ENCODE measurements at places on chromosomes 2 and 18.

DNA sequence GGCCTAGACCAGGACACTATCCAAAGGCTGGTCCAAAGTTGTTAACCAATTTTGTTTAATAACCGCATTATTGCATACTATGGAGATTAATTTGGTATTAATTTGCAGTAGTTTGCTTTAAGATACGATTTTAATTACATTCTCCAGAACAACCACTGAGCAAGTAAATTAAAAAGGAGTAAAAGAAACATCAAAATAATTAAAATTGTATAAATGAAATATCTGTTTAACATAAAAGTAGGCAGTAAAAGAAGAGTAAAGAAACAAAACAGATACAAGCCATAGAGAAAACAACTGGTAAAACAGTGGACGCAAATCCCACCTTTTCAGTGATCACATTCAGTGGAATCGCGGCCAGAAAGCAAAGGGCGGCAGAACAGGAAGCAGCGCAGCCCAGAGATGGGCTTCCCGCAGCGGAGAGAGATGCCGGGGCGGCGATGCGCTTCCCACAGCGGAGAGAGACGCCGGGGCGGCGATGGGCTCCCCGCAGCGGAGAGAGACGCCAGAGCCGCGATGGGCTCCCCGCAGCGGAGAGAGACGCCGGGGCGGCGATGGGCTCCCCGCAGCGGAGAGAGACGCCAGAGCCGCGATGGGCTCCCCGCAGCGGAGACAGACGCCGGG, 176.8 kb downstream of the RTP5 start:
- no peak for DNase-seq

DNA sequence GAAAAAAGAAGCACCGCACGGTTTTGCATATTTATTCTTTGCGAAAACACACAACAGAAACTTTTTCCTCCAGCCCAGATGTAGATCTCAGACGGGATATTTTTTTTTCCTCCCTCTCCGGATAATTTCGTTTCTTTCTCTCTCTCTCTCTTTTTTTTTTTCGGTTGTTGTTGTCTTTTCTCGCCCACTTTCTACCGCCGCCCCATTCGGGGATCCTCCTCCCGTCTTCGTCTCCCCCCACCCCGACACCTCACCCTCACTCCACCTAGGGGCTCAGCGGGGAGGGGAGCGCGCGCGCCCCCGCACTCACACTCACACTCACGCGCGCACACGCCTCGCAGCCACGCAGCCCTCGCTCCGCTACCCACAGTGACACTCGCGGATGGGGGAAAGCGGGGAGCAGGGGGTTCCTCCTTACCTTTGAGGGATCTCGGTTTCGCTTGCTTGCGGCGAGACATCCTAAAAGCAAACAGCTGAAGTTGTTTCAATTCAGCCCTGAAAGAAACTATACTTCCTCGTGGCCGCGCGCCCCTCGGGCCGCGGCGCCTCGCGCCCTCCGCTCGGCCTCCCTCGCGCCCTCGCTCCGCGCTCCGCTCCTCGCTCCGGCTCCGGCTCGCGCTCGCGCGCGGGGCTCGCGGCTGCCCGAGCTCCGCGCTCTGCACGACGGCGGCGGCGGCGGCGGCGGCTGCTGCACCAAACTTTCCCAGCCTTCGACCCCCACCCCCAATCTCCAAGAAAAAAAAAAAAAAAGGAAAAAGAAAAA, 1.3 kb downstream of the ZNF521 start:
- DNase-seq: no peak

DNA sequence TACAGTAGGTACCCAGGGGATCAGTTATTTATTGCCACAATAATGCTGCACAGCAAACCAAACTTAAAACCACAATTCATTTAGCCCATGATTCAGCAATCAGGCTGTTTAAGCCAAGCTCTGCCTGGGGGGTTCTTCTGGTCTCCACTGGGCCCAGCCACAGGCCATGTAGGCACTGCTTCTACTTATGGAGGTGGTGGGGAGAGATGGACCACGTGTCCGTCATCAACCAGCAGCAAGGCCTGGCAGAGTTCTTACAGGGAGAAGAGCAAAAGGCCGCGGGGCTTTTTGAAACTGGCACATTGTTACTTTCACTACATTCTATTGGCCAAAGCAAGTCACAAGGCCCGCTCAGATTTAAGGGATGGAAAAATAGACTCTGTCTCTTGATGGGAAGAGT, 76.3 kb upstream of the DAPL1 start:
- no peak for DNase-seq

DNA sequence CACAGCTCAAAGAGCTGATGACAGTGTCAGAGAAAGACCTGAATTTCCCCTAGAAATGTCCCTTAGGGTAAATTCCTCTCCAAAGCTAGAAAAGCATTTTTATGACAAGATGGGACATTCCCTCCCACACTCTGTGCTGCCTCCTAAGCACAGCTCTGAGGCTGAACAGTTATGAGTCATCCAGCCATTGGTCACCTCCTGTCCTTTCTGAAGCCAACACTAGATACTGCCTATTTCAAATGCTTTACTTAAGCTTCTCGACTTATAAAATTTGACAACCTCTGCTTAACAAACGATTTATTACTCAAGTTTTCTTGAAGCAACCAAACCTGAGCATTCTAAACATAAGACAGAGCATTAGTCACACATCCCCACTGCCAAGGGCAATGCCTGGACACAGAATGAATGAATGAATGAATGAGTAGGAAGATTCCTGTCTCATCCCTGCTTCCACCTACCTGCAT, 35.4 kb downstream of the B4GALT6 start:
- DNase-seq: no peak

GRCh38 chr2:32824070-32824809, 122.5 kb upstream of the LTBP1 start:
- DNase-seq: no peak

DNA sequence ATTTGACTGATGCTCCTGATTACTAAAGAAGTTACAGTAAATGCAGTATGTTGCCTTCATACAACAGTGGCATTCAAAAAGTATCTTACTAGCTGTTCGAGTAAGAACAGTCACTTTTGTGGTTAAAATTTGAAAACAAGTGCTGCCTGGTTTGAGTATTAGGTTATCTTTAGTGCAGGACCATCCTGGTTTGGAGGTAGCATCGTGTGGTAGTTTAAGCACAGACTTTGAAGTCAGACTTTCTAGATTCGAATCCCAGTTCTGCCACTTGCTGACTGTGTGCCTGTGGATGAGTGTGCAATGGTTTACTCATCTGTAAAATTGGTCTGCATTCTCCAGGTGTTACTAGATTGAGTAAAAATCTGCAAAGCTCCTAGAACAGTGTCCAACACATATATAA, 96.8 kb downstream of the SGPP2 start:
- DNase-seq: no peak

DNA sequence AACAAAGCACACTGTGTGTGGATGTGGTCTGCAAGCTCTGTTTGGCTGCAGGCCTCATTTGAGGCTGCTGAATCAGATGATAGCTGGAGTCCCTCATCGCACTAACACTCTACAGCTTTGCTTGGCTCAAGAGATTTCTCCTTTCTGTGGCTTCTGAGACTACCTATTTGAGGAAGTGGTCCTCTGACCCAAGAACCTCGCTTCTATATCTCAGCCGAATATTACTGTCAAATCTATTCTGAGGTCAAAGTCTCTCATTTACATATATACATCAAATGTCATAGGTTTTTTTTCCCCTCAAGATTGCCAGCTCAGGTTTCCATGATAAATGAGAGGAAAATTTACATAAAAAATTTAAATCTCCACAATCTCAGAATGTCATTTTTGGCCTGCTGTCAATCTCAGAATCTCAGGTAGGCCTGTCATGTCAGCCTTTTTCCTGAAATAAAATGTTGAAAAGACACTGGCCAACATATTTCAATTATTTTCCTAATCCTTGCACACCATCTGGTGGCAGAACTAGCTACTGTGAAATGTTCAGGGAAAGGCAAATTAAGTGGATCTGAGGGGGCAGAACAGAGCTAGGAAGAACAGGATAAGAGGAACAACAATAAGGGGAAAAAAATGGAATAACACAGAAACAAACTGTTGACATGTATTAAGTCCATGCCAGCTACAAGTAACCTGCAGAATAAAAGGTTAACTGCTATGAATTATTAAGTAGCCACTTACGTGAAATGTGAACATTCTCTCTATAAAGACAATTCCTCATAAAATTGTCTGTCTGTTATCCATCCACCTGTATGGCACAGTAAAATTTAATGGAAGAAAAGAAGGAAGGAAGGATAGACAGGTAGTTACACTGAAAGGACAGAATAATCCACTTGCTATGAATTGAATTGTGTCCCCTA, 39.3 kb downstream of the AP1S3 start:
- no peak for DNase-seq

DNA sequence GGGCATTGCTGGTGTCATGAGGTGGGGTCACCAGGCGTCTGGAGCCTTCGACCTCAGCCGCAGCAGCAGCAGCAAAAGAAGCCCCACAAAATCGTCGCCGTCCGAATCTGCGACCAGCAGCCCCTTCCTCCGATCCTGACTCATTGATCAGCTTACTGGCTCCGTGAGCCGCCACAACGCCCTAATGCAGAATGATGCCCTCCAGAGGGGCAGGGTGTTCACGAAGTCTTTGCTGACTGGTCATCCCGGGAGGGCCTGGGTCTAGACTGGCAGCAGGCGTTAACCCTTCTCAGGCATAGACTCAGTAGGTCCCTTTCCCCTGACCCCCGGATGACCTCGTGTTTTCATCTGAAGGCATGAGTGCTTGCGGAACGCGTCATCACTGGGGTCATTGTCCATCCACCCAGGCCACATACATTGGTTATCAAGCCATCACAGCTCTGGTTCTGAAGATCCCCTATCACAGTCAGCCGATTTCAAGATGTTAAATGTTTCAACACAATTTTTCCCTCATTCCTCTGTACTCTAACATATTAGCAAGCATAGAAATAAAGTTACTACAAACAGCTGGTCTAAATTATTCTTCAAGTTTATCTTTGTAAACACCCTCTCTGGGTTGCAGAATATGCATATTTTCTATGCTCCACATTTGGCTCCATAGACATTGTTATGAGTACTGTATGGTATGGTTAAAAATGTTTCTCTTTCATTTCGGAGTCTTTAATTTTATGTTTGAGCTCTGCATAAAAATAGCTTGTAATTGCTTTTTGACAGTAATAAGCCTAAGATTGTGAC, 83.3 kb upstream of the SALL3 start:
- no peak for DNase-seq

DNA sequence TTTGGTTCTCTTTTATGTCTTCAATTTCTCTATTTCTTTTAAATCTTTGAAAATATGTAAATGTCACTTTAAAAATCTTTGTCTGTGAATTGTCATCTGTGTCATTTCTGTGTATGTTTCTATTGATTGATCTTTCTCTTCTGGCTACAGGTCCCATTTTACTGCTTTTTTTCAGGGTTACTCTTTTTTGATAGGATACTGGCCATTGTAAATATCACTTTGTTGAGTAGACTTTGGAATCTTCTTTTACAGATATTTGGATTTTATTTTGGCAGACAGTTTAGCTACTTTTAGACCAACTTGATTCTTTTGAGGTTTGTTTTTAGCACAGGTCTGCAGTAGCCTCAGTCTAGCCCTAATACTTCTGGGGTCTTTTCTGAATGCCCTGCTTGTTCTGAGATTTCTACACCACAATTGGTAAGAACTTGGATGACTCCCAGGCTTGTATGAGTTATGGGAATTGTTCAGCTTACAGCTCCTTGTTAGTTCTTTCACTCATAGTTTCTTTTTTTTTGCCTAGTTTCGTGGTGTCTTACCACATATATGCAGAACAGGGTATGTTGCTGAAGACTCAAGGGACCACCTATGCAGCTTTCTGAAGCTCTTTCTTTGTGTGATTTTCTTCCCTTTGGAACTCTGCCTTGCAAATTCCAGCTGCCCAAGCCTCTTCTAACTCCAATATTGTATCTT, 122.2 kb downstream of the QPCT start:
- no peak for DNase-seq

DNA sequence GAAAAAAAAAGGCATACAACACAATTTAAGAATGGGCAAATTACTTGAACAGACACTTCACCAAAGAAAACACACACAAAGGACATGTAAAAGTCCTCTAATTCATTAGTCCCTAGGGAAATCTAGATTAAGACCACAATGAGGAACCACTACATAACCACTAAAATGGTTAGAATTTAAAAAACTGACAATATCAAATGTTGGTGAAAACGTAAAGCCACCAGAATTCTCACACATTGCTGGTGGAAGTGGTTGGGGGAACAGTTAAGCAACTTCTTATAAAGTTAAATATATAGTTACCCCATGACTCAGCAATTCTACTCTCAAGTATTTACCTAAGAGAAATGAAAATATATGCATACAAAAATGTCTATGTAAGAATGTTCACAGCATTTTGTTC, 11.8 kb downstream of the RTN4 start:
- DNase-seq: no peak

DNA sequence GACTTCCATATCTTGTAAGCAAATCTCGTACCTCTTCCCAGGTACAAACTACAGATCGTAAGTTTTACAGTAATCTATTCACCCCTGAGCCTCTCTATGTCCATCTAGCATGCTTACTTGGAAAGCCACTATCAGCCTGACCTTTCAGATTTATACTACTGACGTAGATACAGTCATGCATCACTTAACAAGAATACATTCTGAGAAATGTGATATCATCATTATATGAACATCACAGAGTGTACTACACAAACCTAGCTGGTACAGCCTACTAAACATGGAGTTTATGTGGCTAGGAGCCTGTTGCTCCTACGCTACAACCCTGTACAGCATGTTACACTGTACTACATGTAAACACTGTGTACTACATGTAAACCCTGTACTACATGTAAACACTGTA, 293.2 kb upstream of the ZNF804A start:
- DNase-seq: no peak

DNA sequence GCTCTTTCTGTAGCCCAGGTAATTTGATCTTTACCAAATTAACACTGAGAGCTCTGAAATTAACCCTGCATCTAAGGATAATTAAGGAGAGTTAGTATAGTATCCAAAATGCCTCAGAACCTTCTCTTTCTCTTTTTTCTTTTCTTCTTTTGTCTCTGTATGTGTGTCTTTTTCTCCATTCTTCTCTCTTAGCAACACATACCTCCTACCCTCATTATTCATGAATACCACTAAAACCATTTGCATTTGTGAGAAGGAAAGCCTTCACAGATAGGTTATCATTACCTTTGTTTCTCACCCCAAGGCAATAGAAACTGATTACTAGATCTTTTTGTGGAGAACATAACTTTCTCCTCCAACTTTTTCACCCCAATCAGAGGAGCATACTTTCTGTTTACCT, 376.5 kb upstream of the NXPH2 start:
- no peak for DNase-seq

DNA sequence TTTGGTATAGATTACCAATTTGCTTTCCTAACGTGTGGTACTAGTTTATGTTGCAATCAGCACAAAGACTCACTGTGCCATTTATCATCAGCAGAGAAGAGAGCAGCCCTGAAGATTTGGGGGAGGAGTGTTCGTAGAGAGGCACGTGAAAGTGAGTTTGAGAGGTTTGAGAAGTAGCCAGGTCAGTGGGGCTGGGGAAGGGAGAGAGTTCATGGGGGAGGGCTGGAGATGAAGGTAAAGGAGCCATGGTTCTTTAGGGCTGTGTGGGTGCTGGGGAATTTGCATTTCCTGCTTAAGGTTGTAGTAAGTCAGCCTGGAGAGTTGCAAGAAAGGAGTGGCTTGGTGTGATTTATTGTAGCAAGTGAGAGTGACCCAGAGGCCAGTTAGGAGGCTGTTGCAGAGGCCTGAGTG, 172.1 kb downstream of the NEDD4L start:
- no peak for DNase-seq

GRCh38 chr2:68357605-68358337, 7.3 kb upstream of the PLEK start:
- no peak for DNase-seq

GRCh38 chr2:26635401-26635800, 5.8 kb downstream of the CIB4 start:
- no peak for DNase-seq
